ENCODE measurements at places on chromosomes 13 and 19.

DNA sequence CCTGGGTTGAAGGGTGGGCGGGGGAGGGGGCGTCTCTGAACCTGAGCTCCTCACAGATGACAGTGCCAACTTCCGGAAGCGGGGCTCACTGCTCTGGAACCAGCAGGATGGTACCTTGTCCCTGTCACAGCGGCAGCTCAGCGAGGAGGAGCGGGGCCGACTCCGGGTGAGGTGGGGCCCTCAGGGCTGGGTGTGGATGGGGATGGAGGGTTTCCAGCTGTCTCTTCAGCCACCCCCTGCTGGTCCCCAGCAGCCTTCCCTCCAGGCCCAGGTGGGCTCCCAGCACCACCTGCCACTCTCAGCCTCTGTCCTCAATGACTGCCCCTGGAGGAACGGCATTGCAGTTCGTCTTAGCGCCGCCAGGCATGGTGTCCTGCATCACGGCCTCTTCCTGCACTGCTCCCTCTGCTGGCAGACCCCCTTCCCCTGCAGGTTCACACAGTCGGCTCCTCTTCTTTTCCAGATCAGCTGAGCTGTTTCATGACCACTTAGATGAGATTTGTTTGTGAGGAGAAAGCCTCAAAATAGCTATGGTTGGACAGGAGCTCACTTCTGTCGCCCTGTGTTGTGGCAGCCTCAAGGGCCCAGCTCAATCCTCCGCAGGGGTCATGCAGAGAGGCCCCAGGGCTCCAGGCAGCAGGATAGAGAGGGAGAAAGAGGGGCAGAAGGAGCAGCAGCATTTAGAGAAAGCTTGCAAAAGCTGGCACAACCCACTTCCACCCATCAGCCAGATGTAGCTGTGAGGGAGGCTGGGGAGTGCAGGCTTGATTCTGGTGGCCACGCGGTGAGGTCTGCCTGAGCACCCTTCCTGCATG lies 2.5 kb upstream of the GARIN5A start:
- H3K27me3 ChIP-seq: no peaks in the 10 kb centered on the region
- H3K36me3 ChIP-seq: peaks cover 7% of the 10 kb centered on the region
- H3K27ac ChIP-seq: no peak overlapping the region
- peak; percentile 49 for DNase-seq

DNA sequence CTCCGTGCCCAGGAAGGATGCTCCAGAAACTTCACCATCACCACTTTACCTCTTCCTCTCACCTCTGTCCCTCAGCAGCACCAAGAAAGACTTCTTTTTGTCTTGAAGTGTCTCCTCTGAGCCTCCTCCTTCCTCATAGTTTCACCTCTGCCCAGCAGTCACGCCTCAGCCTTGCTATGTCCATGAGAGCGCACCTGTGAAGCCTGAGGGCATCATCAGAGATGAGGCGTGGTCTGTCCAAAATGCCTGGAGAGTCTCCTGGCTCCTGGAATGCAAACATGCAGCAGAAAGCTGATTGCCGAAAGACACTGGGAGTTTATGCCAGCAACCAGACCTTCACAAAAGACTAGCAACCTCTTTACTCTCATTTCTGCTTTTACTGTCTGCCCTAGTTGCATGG lies 336.6 kb downstream of the TEX29 start:
- no peaks in the 10 kb centered on the region for H3K4me1 ChIP-seq
- H3K4me3 ChIP-seq: no peak overlapping the region
- DNase-seq: no peak
- no peak overlapping the region for H3K27ac ChIP-seq
- H3K36me3 ChIP-seq: no peaks in the 10 kb centered on the region
- peaks cover 45% of the 10 kb centered on the region for H3K27me3 ChIP-seq

DNA sequence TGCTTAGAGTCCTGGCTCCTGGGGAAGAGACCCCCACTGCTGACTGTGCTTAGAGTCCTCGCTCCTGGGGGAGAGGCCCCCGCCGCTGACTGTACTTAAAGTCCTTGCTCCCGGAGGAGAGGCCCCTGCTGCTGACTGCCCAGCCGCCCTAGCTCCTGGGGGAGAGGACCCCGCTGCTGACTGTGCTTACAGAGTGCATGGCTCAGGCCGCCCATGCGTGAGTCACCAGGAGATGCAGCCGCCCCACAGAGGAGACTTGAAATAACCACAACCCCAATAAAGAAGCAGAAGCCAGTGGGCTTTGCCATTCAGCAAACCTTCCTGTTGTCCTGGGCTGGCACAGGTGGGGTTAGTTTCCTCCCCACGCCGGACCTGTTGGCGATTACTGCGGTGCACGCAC lies 79.2 kb upstream of the C13orf46 start:
- H3K4me3 ChIP-seq: no peak overlapping the region
- H3K4me1 ChIP-seq: no peaks in the 10 kb centered on the region
- H3K36me3 ChIP-seq: no peaks in the 10 kb centered on the region

GRCh38 chr13:77480066-77480465 lies 55.4 kb upstream of the SCEL start:
- H3K27me3 ChIP-seq: no peaks in the 10 kb centered on the region
- H3K4me1 ChIP-seq: no peaks in the 10 kb centered on the region
- H3K4me3 ChIP-seq: no peak overlapping the region
- DNase-seq: peak; percentile 5

GRCh38 chr13:74770361-74770760 lies 636.2 kb upstream of the KLF12 start:
- no peak overlapping the region for H3K4me3 ChIP-seq
- no peaks in the 10 kb centered on the region for H3K36me3 ChIP-seq
- DNase-seq: no peak

DNA sequence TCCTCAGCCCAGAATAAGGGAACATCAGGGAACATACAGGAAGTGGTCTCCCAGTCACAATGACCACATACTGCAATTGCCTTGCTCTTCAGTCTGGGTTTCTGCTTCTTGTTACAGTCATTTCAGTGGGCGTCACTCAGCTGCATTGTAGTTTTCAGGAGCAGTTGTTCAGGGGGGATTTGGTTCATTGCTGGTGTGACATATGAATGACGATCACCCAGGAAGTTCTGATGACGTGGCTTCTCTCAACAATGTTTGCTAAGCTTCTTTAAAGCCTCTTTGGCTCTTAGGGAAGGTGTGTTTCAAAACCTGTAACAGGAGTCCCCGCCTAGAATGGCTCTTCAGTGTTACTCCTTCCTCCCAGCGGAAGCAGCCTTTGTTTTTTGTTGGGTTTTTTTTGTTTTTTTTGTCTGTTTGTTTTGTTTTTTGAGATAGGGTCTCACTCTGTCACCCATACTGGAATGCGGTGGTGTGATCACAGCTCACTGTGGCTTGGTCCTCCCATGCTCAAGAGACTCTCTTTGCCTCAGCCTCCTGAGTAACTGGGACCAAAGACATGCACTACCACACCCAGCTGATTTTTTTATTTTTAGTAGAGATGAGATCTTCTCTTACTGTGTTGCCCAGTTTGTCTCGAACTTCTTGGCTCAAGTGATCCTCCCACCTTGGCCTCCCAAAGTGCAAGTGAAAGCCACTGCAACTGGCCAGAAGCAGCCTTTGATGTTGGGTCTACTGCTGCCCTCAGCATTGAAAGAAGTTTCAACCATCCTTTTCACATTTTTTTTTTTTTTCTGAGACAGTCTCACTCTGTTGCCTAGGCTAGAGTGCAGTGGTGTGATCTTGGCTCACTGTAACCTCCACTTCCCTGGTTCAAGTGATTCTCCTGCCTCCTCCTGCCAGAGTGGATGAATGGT lies 1.4 kb upstream of the SCEL start:
- no peak overlapping the region for H3K4me3 ChIP-seq
- H3K27me3 ChIP-seq: peaks cover 3% of the 10 kb centered on the region
- no peaks in the 10 kb centered on the region for H3K4me1 ChIP-seq
- H3K36me3 ChIP-seq: no peaks in the 10 kb centered on the region
- no peak for DNase-seq
